WERI-Rb-1 (cell line): ENCODE measurements at places on chromosomes 16 and 17.

DNA sequence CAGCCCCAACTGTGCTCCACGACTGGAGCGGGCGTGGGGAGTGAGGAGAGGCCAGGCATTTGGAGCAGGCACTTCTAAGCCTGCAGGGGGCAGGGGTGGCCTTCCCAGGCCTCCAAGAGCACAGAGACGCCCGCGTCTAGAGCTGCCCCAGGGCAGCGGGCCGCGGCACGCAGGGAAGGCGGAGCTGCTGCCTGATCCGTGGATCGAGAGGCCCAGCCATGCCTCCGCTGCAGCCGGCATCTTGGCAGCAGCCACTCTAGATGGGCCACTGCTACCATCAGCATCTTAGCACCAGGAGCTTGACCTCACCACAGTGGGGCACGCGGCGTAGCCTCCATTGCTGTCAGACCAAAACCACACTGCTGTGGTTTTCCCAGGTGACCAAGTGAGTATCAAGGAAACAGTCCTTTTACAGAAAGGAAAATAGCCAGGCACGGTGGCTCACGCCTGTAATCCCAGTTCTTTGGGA, 20.4 kb upstream of the WDR45B start:
- DNase-seq = peak; percentile 92

GRCh38 chr17:27595208-27595607, 35.8 kb upstream of the LGALS9 start:
- DNase-seq = no peak

- DNase-seq = no peak
Observed at GRCh38 chr16:47477679-47478078, 16.5 kb downstream of the PHKB start.

DNA sequence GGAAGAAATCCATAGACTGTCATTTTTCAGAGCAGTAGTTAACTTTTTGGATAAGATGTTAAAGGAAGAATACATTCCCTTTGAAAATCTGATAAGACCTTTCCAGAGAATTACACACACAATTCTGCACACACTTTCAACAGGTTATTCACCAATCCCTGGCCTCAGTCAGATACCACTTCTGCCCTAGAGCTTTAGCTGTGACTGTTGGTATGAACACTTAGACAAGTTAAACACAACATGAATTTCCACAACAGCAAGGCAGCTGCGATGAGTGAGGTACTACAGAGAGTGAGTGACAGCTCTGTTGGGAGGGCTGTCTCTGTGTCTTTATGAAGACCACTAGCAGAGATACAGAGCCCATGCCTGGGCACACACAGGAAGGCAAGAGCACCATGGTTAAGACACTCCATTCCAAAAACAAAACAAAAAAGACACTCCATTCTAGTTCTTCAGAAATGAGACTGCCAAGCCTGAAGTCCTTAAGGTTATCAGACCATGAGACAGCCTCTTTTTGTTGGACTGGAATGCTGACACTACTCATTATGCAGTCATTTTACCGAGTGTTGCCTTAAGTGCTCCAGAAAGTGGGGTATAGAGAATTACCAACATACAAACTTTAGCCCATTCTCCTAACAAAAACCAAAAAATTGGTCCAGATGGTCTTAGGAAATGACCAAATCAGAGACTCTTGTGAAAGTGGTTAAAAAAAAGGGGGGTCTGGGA, 42.4 kb downstream of the TOM1L2 start:
- DNase-seq = no peak
